ENCODE measurements at places on chromosomes 1 and 21.

GRCh38 chr1:14600405-14601112 lies 2.1 kb downstream of the KAZN start:
- peak; percentile 23 for DNase-seq

GRCh38 chr1:218616681-218617080 lies 271.5 kb downstream of the TGFB2 start:
- DNase-seq, result no peak

DNA sequence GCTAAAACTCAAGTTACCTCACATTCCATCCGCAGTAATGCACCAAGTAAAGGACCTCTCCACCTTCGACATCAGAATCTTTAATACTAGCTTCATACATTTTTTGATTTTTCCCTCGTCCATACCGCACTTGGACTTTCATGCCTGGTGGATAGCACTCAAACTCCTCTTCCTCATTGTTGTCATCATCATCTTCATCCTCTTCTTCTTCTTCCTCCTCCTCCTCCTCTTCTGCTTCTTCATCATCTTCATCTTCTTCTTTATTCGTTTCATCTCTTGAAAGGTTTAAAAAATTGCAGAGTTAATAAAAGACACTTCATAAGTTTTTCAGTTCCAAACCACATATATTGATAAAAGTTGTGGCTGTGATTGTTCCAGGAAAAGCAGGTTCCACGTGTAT lies 52.7 kb upstream of the RBM34 start:
- no peak for DNase-seq

GRCh38 chr1:8674912-8675311 lies 142.5 kb downstream of the RERE start:
- peak; percentile 30 for DNase-seq

GRCh38 chr1:53919675-53920066 lies 25.7 kb downstream of the DIO1 start:
- DNase-seq, result no peak

DNA sequence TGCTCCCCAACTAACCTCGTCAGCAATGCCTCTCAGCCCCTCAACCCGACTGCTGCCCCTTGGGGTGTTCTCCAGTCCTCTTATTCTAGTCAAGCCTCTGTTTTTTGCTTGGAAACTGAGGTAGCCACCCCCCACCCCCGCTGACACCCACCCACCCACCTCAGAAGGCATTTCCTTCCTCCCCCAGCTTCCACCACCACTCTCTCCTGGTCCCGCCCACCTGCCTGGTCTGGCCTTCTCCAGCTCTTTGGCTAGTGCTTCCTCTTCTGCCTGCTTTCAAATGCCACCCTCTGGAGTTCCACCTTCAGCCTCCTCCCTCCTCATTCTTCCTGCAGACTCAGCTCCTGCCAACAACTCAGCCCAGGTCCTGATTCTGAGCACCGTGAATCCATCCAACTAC lies 35.3 kb downstream of the OLFML2B start:
- DNase-seq, result no peak

DNA sequence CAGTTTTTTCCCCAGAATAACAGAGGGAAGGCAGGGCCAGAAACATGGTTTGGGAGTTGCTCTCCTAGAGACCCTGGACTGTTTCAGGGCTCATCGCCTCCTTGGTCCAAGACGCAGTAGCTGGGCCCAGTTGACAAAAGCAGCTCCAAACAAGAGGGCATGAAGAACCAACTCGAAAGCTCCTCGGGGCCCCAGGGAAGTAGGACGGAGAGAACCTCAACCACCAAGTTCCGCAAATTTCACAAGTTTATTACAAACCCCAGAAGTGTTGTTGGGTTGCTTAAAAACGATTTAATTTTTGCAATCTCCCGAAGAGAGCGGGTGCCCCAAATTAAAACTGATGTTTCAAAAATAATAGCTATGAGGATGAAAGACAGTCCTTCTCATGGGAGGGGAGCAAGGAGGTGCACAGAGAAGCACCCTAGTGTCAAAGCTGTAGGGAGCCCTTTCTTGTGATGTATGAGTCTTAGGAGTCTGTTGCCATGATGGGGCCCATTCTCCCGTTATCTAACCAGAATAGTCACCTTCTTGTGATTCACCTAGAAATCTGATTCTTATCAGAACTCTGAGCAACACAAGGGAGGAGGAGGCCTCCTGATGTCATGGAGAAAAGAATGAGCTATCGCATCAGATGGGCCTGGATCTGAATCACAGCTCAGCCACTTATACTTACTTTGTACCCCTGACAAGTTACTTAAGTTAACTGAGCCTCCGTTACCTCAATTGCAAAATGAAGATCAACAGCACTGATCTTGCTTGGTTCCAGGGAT lies 165.7 kb upstream of the IRF2BP2 start:
- DNase-seq, result no peak

GRCh38 chr1:155193275-155193990 lies 14.3 kb downstream of the THBS3 start:
- peak; percentile 79 for DNase-seq

DNA sequence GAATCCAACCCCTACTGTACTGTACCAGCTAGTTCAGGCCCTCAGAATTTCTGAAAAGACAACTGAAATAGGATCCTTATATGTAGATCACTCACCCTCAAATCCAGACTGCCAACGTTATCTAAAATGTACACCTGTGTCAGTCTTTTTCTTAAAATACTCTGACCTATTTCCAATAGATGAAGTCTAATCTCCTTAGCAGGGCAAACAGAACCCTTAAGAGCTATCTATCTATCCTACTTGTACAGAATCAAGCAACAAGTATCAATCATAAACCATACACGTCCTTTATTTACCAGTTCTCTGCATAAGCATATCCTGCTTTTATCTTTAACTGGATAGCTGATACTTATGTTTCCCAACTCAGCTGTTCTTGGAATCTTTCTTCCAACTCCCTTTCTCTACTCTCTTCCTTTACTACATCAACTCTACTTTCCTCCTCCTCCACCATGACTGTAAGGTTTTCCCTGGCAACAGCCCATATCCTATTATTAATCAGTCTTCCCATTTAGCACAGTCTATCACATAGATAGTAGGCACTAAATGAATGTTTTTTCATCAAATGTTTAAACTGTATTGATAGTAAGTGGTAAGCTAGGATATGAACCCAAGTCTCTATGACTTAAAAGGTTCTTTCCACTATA lies 2.8 kb downstream of the LRIF1 start:
- DNase-seq, result no peak

GRCh38 chr1:205493241-205494085 lies 11.0 kb upstream of the CDK18 start:
- peak; percentile 77 for DNase-seq

DNA sequence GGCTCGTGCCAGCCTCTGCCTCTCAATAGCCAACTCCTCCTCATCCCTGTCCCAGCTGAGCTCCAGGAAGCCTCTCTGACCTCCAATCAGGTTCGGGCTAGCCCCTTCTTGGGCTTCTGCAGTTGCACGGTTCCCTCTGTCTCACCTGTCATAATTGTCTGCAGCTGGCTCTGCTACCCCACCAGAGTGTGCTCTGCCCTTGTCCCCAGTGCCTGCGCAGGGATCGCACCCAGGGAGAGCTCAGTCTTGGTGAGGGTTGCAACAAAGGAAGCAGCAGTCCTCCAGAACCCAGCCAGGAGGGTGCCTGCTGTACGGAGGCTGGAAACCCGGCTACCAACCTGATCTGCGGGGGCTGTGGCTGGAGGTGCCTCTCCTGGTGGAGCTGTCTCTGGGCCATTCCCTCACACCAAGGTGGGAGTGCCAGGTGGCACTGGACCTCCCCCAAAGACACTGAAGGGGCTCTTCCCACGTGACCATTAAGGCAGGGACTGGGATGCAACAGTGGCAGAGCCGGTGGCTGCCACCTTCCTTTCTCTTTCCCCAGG lies 63.5 kb upstream of the DMRTB1 start:
- no peak for DNase-seq

- DNase-seq, result no peak
Measured at GRCh38 chr21:31938330-31939301, 65.8 kb downstream of the HUNK start.

GRCh38 chr1:13913396-13913795 lies 213.4 kb downstream of the PRDM2 start:
- no peak for DNase-seq

DNA sequence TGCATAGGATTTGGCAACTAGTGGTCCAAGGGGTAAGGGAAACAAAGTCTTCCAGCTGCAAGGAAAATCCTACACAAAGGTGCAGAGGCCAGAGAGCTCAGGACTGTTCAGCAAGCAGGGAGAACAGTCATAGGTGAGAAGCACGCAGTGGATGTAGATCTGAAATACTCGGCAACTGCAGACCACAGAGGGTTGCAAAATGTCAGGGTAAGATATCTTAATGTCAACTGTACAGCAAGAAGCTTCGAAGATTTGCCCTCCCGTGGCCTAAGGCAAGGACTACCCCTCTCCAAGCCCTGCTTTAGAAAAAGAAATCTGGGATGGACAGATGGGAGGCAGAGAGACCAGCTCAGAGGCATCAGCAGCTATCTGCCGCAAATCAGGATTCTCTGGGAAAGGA lies 153.4 kb upstream of the IRF2BP2 start:
- no peak for DNase-seq

DNA sequence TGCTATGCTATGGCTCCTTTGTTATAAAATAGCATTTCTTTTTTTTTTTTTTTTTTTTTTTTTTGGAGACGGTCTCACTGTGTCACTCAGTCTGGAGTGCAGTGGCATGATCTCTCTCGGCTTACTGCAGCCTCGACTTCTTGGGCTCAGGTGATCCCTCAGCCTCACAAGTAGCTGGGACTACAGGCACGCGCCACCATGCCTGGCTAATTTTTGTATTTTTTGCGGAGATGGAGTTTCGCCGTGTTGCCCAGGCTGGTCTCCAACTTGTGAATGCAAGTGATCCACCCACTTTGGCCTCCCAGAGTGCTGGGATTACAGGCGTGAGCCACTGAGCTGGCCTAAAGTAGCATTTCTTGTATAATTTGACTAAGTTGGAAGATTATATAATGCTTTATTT lies 10.8 kb downstream of the CAMTA1 start:
- no peak for DNase-seq

DNA sequence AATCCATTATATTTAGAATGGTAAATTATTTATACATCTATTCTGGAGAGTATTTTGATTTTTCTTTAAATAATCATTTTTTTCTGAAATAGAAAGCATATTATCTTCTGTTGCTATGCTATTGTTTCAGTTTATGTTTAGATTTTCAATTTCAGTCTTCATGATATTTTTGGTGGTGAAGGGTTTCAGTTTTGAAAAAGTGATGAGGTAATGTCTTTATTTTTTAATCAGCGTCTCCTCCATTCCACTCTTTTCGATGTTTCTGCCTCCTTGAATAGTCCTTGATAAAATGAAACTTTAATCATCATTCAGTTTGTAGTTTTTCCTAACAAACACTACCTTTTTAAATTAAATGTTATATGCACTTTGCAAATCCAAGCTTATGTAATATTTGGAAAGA lies 428.6 kb downstream of the PTPRC start:
- no peak for DNase-seq

DNA sequence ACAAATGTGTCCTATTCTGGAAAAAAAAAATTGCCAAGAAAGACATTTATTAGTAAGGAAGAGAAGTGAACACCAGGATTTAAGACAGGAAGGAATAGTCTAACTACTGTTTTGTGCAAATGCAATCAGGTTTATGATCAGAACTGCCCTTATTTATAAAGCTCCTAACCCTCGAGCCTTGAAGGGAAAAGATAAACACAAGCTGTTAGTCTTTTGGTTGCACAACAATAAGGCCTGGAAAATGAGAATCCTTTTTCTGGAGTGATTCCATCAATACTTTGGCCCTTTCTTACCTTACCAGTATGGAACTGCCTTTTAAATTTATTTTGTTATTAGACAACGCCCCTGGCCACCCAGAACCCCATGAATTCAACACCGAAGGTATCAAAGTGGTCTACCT lies 52.9 kb downstream of the SNRPE start:
- no peak for DNase-seq

DNA sequence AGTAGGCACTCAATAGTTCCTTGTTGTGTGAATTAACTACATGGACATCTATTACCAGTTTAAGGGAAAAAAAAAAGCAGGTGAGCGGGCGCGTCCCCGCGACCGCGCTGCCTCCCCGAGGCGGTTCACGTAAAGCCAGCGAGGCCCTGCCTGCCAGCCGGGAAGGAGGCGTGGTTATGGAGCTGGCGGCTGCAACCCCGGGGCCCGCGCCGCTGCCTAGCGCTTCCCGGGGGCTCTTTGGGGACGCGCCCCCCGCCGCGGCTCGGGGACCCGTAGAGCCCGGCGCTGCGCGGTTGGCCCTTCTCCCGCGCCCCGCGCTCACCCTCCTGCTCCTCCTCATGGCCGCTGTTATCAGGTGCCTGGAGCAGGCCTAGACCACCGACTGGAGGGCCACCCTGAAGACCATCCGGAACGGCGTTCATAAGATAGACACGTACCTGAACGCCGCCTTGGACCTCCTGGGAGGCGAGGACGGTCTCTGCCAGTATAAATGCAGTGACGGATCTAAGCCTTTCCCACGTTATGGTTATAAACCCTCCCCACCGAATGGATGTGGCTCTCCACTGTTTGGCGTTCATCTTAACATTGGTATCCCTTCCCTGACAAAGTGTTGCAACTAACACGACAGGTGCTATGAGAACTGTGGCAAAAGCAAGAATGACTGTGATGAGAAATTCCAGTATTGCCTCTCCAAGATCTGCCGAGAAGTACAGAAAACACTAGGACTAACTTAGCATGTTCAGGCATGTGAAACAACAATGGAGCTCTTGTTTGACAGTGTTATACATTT lies 2.6 kb upstream of the CC2D1B start:
- peak; percentile 45 for DNase-seq

Data from kidney glomerular epithelial cell (primary cell).